Esophagus muscularis mucosa (tissue), 4 donors: ENCODE measurements at places on chromosomes 1 and 21. TPM values are rescaled to one million over a fixed set of nuclear protein-coding genes. Genes with fewer than 3 reads are reported as not detected.

The CD48 gene
- 1.1 TPM for total RNA-seq

- DNase-seq = no peak
Measured at GRCh38 chr1:229778794-229779193, 152.7 kb downstream of the URB2 start.

- DNase-seq = no peak
Measured at GRCh38 chr1:21097729-21098128, 79.0 kb downstream of the EIF4G3 start.

The EFHD2 gene
- 57.4 TPM for total RNA-seq

The SDCCAG8 gene
- total RNA-seq = 33.3 TPM

The KRTAP19-3 gene
- total RNA-seq = not detected
